AG09319 (cell line): ENCODE measurements at places on chromosomes 2 and 18.

DNA sequence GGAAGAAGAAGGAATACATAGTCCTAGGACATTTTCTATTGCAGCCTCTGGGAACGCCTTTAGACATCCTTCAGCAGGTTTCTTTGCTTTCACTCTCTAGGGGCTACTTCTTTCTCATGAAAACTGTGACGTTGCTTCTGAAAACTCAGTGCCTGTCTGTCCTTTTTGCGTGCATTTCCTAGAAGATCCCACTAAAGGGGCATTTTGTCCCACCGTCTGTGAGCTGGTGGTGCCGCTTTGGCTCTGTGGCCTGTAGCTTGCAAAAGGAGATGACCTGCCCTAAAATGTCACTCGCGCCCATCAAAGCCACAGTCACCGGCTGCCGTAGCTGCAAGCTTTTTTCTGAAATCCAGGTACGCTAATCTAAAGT lies 579 bp downstream of the STAT4 start:
- no peak for DNase-seq

DNA sequence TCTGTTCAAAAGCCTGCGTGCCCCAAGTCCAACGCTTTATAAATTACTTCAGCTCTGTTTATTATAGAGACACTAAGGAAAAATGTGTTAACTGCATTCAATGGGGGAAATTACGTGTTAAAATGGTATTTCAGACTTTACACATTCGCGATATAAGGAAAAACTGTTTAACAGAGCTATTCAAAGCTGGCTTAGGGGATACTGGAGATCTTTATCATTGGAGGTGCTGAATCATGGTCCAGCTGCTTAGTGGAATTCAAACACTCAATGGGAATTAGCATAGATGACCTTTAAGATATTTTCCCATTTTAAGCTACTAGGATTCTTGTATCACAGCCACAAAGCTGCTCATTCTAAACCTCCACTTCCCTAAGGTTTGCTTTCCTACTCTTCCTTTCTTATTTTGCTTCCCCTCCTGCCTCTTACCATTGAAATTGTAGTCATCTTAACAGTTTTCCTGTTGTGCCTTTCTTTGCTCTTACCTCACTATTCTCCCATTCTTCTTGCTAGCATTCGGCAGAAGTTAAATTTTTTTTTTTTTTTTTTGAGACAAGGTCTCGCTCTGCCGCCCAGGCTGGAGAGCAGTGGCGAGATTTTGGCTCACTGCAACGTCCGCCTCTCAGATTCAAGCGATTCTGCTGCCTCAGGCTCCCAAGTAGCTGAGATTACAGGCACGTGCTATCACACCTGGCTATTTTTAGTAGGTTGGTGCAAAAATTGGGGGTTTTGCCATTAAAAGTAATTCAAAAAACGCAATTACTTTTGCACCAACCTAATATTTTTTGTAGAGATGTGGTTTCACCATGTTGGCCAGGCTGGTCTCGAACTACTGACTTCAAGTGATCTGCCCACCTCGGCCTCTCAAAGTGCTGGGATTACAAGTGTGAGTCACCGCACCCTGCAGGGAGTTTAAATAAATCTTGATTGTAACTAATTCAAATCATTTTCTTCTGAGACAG lies 6.5 kb downstream of the SULT6B1 start:
- no peak for DNase-seq

- DNase-seq = no peak
Observed at GRCh38 chr2:224401641-224402342, at the start of gene FAM124B. FAM124B (minus strand) TSS chr2:224402107; CDS start chr2:224401768, 339 bp downstream.

- DNase-seq = no peak
Observed at GRCh38 chr2:152418688-152419087, 83.7 kb downstream of the FMNL2 start.

DNA sequence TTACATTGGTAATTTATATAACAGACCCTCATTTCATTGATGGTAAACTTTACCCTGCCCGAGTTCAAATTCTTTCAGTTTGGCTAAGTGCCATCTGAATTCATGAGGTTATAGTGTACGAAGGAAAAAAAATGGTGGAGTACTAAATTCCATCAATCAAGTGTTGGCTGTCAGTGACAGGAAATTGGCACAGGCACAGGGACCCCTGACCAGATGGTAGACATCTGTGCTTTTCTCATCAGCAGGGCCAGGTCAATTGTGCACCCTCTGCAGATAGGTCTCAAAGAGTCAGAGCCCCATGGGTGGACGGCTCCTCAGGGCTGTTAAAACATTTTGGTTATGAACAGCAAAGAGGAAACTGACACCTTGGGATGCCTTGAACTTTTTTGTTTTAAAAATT lies 439.2 kb downstream of the SETBP1 start:
- no peak for DNase-seq

- DNase-seq = peak; percentile 59
Observed at GRCh38 chr2:230627806-230628724, 84.6 kb upstream of the CAB39 start.

DNA sequence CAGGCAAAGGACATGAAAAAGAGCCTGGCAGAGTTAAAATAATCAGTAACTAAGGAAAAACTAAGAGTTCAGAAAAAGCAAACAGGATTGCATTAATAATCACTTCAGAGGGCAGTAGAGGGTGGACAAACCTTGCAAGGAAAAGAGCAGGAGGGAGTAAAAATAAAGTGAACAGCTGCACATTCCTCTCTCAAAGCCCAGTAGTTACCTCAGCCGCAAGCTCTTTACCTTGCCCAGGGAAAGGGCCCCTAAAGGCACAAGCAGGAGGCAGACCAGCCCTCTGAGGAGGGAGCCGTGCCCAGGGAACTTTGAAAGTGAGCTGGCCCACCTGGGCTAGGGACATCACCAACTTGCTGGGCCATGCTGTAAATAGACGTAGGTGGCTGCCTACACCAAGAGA lies 196.9 kb downstream of the C1D start:
- no peak for DNase-seq

DNA sequence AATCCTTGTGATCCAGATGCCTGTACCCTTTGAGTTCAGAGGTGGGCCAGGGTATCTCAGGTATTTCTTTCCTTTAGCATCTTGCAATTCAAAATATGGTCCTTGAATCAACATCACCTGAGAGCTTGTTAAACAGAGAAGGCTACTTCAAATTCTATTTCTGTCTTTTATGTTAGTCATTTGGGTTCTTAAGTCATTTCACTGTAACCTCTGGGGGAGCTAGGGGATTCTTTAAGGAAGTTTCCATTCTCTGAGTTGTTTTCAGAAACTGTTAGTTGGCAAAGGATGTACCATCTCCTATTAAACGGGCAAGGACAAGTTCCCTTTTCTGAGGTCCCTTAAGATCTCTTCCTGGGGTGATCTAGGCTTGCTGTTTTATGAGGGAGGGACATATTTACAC lies 16.6 kb downstream of the CFLAR start:
- no peak for DNase-seq

DNA sequence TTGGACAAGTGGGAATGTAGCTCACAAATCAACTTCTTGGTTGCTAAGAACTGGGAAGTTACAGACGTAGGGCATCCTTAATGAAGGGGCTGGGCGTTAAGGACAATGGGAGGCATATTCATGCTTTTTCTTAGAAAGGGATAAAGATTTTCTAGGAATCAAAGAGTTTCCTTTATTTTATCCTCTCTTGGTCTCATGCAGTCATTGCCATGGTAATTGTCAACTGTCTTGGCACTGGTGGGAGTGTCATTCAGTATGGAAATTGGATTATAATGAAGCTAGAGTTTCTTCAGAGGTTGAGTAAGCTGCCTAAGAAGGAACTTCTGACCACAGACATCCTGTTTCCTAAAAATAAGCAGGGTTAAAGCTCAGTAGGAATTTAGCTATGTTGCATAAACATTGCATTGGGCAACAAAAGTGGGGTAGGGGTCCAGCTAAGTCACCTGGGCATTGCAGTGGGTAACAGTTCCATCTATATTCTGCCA lies 114.0 kb downstream of the LYPD6B start:
- no peak for DNase-seq

- peak; percentile 11 for DNase-seq
Observed at GRCh38 chr18:6055711-6056110, 160.4 kb upstream of the TMEM200C start.

DNA sequence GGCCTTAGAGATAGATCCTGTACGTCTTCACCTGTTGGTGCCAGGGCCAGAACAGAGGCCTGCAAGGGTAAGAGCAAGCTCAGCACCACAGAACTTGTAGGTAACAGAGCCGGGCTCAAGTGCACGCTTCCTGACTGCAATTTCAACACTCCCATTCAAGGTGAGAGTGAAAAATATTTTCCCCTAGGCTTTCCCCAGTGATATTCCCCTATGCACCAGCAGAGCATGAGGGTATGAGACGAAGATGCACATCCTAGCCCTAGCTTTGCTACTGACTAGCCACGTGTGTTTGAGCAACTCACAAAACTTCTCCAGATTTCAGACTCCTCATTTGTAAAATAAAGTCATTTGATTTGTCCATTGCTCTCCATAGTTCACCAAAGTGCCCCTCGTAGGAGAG lies 411.6 kb downstream of the ZNF521 start:
- no peak for DNase-seq

DNA sequence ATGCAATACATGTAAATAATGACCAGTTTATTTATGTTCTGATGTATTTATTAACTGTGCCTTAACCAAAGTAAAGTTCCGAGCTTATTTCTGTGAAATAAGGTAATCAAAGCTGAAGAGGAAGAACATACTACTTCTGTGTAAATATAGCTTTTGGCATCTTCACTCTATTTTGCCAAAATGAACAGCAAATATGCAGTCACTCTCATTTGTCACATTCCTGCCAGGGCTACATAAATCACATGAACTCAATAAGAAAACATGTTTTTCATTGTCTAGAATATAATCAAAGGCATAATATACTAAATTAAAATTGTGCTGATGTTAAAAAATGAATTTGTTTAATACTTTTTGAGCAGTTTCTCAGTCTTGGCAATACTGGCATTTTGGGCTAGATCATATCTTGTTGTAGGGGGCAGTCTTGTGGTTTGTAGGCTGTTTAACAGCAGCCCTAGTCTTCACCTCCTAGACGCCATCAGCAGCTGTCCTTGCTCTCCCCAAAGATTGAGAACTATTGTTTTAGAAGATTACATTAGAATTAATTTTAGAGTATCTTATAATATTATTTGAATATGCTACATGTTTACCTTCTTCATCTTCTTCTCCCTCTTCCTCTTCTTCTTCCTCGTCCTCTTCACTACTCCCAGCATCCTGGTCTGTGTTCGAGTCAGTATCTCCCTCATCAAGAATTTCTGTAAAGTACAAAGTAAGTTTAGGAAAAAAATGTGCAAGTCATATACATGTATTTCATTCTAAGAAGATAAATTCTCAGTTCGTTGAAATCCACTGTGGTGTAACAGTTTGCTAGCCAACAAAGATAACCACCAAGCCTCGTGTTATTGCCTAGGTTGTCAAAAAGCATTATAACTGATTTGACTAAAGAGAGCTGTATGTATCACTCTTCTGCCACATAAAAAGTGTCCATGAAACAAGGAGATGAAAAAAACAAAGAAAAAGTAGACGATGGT lies 41.5 kb downstream of the CWC22 start:
- DNase-seq = no peak

GRCh38 chr2:150584081-150584480 lies 96.6 kb upstream of the RND3 start:
- no peak for DNase-seq

- no peak for DNase-seq
Observed at GRCh38 chr2:200297989-200298388, 8.5 kb upstream of the SPATS2L start.

GRCh38 chr2:69222953-69223658 lies 163.9 kb downstream of the GFPT1 start:
- no peak for DNase-seq

GRCh38 chr2:117885308-117885707 lies 70.8 kb downstream of the DDX18 start:
- no peak for DNase-seq

DNA sequence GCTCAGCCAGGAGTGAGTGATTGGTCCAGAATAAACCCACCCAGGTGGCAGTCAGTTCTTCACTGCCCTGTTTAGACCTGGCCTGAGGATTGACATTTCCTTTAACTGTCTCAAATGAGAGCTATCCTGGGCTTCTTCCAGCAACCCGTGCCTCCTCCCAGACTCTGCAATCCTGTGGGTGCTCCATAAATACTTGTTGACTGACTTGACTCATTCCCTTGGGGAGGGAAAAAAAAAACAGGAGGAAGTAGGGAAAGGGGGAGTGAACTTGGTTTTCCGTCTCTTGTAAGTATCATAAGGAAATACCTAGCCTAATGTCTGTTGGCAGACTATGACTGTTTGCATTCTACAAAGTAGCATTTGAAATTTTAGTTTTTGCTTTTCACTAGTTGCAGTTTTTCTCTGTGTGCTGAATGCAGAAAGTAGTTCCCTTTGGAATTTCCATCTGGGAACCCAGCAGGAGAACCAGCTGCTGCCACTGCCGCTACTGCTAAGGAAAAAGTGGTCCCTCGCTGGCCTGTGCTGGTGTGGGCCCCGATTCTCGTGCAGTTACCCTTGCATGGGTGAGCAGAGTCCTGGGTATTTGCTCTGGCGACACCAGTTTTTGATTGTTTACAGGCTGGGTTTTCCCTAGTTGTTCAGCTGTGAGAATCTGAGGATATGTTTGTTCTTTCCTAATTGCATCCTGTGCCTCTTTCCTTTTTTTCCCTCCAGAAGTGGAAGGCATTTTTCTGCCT lies 78.8 kb downstream of the TGOLN2 start:
- peak; percentile 77 for DNase-seq

DNA sequence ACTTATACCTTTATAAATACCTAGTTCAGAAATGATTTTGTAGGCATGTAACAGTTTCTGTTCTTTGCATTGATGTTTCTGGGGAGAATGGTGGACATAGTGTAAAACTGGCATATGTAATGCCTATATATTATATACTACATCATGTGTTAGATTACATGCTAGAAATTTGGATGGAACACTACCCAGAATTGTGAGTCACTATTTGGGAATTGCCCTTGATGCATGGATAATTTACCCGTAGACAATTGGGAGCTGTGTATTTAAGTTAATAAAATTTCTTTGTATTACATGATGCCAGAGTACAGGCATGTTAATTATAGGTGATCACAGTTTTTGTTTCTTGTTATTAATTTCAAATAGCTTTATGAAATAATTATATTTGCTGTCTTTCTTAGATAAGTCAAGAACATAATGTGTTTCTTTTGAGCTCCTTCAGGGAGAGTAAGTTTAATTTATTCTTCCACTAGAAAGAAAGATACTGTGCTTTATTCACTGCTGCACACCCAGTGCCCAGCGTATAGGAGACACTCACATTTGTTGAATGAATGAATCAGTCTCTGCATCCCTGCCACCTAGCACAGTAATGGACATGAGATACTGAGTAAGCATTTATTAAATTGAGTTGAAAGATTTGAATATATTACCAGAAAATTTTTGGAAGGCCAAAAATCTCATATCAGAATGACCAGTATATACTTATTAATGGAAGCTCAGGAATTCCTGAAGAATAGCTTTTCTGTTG lies 16.9 kb downstream of the ACSL3 start:
- no peak for DNase-seq
